GF-D8 (cell line): ENCODE measurements at places on chromosomes 2 and 18.
A peak's percentile ranks its signal among the peaks of the same experiment; 100 is the strongest.

DNA sequence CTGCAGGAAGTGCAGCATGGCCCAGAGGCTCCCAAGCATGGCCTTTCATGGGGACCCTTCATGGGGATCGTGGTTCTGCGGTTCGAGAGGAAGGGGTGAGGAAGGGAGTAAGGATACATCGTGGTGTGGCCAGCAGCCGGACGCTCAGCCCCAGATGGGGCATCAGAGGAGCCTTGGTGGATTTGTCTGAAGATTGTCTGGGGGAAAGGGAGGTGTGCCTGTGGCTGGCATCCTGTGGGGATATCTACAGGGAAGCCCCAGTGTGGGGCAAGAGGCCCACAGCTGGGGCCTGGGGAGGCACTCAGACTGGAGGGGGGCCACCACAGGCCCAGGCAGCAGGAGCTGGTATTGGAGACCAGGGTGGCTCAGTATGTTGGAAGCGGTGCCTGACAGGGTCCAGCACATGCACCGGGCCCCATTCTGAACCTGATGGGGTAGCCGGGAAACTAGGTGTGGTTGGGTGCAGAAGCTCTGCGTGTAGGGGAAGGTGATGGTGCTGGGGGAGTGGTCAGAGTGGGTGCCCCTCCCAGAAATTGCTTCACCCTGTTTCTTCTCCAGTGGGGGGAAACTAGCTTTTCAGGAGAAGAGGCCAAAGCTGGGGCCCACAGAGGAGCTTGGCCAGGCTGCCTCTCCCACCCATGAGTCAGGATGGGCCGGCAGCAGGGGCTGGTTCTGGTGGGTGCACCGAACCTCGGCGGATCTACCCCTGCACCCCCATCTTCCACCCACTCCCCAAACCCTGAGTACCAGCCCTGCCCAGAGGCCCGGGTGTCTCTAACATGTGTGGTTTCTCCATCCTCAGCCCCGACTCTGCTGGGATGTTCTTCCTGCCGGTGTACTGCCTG is 274.4 kb upstream of the HDAC4 start:
- DNase-seq = no peak

DNA sequence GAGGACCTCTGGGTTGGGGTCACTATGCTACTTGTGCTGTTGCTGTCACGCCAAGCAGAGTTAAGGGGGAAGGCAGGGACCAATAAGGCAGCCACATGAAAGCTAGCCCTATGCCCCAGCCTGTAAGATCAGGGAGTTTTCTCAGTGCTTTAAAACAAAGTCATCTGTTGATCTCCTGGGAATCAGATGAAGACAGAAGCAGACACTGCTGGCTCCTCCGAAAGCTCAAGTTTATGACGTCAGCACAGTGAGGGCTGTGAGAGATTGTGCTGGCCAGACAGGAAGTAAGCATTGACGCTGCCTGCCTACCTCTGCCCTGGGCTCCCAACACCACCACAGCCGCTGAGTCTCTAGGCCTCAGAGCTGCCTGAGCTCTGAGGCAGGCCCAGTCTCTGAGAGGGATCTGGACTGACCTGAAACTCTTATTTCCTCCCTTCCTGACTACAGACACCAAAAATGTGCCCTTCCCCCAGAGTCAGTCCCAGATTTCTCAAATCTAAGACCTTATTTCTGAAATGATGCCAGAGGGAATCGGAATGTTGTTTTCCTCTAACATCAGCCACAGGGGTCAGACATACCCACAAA is 118.1 kb upstream of the EPAS1 start:
- no peak for DNase-seq

DNA sequence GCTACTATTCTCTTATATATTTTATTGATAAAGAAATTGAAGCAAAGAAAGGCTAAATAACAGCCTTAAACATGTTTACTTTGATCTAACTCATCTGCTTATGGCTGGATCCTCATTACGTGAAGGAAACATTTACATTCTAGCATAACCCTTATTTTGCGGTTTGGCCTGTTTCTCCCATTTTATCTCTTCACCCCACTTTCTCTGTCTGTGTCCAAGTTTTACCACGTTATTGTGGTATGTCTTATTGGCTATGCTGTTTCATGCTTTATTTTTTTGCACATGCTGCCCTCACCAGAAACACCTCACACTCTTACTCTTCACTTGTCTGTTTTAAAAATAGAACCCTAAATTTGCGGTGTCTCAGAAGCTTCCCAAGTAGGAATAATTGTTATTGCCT is 78.5 kb downstream of the RPIA start:
- DNase-seq = no peak

DNA sequence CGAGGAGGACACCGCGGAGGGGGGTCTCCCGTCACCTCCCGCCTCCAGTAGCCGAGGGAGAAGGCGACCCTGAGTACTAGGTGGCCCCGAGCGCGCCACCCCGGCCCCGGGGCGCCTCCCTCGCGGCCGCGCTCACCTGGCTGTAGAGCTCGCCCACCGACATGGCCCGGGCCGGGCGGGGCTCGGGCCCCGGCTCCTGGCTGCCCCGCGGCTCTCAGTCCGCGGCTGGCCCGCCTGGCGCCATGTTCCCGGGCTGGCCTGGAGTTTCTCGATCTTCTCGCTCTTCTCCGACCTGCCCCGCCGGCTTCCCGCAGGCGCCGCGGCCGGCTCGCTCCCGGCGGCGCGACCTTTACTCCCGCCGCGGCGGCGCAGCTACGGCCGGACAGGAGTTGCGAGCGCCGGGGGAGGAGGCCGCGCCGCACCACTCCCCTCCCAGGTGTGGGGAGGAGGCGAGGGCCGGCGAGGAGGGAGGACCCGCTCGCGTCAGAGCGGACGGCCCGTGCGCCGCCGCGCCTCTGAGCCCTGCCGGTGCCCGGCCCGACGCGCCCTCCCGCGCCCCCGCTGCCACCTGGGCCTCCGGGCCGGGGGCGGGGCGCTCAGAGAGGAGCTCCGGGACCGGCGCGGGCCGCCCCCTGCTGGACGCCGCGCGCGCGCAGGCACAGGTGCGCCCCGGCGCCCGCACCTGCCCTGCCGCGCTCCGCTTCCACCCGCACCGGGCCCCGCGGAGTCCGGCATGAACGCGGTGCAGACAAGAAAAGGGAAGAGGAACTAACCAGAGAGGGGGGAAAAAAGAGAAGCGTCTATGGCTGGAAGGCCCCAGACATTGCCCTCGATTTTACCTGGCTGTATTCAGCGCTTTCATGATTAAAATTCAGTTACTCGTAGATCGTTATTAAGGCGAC is at the start of gene MYO5B:
TSS of gene MYO5B (minus strand) at position 517 of the 902 bp plus-strand sequence. CDS start at position 163, 354 bp downstream.
- DNase-seq = no peak

DNA sequence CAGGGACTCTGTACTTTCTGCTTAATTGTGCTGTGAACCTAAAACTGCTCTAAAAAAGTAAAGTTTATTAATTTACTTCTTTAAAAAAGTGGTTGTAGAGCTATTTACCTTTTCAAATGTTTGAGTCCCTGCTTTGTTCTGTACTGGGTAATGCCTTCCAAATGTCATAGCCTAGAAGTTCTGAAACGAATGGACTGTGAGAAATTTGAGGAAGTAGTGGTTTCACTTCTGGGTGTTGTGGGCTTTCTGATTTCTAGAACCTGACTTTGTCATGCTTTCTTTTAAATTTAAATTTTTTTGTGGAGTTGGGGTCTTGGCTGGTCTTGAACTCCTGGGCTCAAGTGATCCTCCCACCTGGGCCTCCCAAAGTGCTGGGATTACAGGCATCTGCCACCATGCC is 44.6 kb downstream of the SMAD4 start:
- DNase-seq = peak; percentile 31

DNA sequence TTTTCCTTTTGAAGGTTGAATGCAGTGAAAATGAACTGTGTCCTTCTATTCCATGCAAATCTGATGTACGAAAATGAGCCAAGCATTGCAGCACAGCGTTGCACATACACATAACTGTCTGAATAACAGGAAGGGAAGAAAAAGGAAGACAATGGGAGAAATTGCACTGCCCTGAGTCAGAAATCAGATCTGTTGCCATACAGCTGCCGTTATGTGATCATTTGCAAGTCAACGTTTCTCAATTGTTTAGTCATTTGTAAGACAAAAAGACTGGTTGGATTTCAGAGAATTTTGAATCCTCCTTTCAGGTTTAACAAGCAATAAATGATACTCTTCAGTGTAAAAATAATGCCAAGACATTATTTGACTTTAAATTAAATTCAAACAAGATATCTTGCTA is 284.1 kb downstream of the DSEL start:
- no peak for DNase-seq

DNA sequence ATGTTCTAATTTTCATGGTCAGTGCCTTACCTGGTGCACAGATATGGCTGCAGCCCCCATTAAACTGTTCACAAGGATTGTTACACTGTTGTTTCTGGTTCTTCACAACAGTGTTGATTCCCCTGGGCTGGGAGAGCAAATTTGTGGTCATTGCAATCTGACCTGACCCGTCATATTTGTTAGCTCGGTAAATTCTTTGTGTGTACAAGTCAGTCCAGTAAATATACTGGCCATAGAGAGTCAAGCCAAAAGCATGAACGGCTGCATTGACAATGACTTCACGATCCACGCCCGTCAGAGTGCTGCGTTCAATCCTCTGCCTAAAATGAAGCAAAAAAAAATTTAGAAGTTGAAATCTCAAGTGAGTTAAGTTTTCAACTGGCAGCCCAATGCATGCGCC is 134.6 kb downstream of the DHRS9 start:
- no peak for DNase-seq

GRCh38 chr18:57898506-57899124 is 95.5 kb upstream of the ATP8B1 start:
- DNase-seq = no peak

DNA sequence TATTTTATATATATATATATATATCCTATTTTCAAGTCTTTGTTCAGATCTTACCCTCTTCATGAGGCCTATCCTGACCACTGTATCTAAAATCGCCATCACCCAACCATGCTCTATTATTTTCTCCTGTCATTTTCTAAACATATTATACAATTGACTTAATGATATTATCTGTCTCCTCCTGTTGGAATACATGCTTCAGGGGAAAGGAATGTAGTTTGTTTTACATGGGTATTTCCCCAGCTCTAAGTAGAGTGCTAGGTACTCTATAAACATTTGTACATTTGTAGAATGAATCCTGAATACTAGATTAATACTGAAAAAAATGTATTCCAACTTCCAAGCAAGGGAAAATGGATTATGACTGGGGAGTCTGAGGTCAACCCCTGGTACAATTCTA is 26.2 kb downstream of the TTC21B start:
- DNase-seq = no peak

DNA sequence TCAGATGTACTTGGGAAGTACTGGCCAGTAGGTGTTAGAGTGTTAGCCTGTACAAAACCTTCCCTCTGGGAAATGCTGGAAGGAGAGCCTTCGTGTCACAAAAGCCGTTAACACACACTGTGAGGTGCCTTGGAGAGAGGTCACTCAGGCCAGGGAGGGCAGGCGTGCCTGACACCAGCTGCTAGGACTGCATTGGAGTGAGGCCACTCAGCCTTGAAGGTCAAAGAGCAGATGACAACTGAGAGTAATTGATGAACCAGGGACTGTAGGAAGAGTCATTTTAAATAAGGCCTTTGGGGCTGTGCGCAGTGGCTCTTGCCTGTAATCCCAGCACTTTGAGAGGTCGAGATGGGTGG is 45.4 kb downstream of the ASAP2 start:
- DNase-seq = no peak

DNA sequence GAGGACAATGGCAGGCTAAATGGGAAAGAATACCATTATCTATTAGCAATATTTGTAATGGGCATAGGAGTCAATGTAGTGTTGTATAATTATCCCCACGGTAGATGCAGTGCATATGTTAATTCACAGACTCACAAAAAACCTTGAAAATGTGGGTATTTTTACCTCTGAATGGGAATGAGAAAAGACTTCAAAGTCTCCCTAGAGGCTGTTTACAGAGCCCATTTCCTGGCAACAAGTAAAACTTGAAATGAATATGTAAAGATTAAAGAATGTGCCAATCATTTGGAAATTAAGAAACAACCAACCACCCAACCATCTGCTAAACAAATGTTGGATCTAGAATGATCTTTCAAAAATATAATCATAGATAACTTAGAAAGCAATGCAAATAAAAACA is 27.1 kb downstream of the TRPM8 start:
- DNase-seq = no peak

GRCh38 chr2:160703648-160704585 is 210.3 kb upstream of the RBMS1 start:
- DNase-seq = peak; percentile 19

DNA sequence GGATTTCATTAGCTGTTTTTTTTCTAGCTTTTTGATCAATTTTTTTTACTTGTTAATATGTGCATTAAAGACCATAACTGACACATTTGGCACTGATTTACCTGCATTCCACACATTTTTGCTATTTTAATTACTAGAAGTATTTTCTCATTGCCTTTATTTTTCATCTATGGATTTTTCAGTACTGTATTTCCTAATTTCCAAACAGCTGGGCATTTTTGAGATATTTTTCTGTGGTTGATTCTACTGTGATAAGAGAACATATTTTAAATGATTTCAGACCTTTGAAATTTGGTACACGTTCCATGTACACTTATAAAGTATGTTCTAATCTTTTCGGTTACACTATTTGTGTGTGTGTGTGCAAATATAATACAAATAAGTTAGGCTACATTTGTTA is 135.3 kb downstream of the PARD3B start:
- DNase-seq = no peak

GRCh38 chr2:214019973-214020345 is 390.9 kb upstream of the VWC2L start:
- no peak for DNase-seq

DNA sequence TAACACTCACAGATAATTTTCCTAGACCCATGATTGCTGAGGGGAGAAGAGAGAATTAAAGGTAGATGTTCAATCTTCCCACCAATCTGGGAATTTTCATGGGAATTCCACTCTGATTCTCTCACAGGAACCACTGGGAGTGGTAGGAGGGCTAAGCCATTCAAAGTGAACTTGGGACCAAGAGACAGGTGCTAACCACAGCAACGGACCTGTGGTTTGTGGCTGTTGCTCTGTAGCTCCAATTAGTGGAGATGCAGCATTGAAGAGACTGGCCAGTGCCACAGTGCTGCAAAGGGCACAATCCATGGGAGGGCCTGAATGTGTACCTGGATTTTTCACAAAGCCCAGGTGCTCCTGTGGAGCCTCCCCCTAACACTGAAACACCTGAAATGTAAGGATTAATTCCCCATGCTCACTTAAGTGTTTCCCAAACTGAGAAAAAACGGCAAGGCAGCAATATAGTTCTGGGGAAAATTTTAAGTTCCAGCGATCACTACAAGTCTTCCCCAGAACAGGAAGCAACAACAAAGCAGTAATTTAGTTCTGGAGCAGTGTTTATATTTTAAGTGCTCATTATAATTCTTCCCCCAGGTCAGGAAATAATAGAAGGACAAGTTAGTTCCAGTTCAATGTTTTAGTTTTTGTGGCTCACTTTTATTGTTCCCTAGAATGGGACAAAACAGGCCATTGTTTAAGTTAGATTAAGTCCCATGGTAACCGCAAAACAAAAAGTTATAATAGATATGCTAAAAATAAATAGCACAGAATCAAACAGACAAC is 1045.8 kb downstream of the CNTNAP5 start:
- DNase-seq = no peak

DNA sequence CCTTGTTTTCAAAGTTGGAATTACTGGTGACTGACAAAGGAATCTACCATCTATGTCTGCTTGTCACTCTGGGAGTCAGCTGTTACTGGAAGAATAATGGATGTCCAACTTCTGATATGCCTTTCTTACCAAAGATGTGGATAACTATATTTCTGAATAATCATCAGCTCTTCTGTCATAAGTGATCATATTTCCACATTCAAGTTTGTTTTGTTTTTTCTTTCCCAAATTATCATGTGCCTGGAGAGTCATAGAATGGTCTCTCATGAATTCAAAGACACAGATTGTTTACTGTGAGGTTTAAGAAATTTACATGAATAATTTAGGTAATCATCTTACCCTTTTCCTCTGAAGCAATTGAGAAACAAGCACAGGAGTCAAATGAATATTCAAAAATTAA is 986.7 kb upstream of the CDH2 start:
- DNase-seq = no peak
